ENCODE measurements at places on chromosomes 3 and 15.

DNA sequence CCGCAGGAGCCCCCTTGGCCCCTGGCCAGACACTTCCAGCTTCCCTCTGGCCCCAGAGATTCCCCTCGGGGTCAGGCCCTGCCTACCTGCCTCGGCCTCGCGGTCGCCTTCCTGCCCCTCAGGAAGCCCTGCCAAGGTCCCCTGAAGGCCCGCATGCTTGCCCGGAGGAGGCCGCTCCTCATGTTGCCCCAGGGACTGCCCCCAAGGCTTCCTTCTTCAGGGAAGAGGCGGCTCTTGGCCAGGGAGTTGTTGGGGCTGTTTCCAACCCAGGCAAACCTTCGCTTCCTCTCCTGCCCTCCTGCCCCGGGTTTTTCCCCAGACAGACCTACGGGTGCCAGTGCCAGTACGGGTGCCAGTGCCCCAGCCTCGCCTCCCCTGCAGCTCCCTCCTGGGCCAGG, 13.5 kb upstream of the MUC4 start:
- DNase-seq = no peak

GRCh38 chr3:18097989-18098388, 327.1 kb downstream of the SATB1 start:
- DNase-seq = no peak

GRCh38 chr3:16300881-16301359, 35.9 kb downstream of the OXNAD1 start:
- DNase-seq = no peak

GRCh38 chr3:100047455-100048141, 66.7 kb downstream of the FILIP1L start:
- DNase-seq = no peak

DNA sequence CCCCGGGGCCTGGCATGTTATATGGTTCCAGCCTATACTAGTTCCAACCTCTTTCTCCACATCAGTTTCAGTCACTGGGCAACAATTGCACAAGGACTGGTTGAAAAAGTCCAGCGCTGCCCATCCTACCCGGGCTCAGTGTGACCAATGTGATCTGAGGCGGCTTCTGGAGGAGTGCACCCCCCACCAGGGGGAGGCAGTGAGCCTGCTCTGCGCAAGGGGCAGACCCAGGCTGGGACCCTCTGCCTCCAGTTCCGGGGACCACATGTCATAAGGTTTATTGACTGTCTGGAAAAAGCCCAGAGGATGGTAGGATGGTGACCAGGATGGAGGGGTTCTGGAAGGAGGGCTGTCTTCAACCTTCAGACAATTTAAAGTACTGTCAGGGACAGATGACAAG, 25.6 kb upstream of the NR2E3 start:
- no peak for DNase-seq

GRCh38 chr3:62374341-62375218, 1.2 kb upstream of the FEZF2 start:
- no peak for DNase-seq

DNA sequence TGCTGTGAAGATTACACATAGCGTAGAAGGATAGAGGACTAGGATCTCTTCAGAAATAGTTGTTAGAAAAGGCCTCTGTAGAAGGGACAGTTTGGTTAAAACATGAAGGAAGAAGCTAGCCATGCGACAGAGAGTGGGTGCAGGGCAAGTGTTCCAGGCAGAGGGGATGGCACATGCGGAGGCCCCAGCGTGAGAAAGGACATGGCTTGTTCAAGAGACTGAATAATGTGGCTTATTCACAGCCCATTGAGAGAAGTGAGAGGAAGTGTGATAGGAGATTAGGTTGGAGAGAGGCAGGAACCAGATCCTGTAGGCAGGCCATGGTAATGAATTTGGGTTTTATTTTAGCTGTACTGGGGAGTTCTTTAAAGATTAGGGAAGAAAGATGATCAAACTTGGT, 56.4 kb downstream of the NEO1 start:
- DNase-seq = no peak

- DNase-seq = no peak
Observed at GRCh38 chr3:141275973-141276372, 44.3 kb downstream of the PXYLP1 start.

GRCh38 chr3:174439331-174440252, 419.5 kb upstream of the NAALADL2 start:
- no peak for DNase-seq

GRCh38 chr3:4954256-4955000, 24.8 kb upstream of the BHLHE40 start:
- no peak for DNase-seq

DNA sequence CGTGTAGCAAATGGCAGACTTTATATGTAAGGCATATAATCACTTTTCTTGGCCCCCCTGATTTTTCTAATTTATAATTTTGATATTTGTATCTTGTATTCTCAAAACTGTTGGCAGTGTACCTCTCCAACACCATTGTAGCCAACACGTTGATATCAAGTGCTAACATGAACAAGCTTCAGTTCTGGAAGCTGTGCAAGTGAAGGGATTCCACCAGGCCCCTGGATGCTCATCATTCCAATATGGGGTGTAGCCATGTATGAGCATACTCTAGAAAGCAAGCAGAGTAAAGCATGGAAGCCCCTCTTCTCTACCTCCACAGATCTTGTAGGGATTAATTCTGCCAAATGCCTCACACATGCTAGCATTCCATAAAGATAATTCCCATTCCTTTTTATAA, 211.3 kb downstream of the MYRIP start:
- no peak for DNase-seq

GRCh38 chr15:98759277-98759676, 110.9 kb downstream of the IGF1R start:
- no peak for DNase-seq

- DNase-seq = no peak
Observed at GRCh38 chr3:77222701-77223100, 182.8 kb downstream of the ROBO2 start.

GRCh38 chr15:56749982-56750381, 16.7 kb upstream of the ZNF280D start:
- no peak for DNase-seq

- no peak for DNase-seq
Observed at GRCh38 chr3:126999383-126999782, 16.5 kb downstream of the PLXNA1 start.

DNA sequence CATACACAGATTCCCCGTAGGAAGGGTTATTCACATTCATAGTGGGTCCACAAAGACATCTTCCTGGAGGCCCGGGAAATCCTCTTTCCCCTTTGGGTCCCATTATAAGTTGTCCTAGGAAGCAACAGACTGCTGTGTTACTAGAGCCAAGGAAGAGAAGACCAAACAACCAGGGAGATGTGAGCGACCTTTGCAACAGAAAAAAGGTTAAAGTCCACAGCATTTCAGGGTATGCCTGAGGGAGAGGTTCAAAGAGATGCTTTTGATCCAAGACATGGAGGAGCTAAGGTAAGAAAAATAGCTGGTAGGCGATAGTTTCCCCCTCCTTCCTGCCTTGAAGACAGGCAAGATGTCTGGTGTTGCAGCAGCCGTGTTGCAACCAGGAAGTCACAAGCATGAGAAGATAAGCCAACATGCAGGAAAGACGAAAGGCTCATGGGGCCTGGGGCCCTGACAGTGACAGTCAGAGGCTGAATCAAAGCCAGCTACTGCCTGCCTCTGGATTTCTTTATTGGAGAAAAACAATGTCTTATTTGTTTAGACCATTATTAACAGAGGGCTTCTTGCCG, 30.9 kb downstream of the EAF1 start:
- no peak for DNase-seq

- no peak for DNase-seq
Observed at GRCh38 chr15:48469271-48469670, 138.0 kb downstream of the DUT start.

DNA sequence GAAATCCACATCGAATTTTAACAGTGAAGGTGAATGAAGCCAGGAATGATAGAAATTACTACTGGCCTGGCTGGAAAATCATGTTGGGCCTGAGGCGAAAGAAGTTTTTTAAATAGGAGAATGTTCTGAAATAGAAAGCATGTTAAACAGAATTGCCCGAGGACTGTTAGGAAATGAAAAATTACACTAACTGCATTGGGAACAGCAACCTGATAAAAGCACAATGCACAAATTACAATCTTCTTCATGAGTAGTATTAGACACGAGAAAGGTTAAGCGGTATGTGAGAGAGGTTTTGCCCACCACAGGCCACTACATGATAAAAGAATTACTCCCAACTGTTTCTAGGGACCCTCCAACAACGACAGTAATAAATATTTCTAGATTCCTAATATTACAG, 18.9 kb downstream of the GBE1 start:
- DNase-seq = no peak

GRCh38 chr3:133996251-133996661, 33.5 kb downstream of the SLCO2A1 start:
- DNase-seq = no peak

GRCh38 chr15:39667382-39668127, 86.7 kb downstream of the THBS1 start:
- DNase-seq = no peak

- no peak for DNase-seq
Observed at GRCh38 chr3:171676601-171677175, 133.6 kb downstream of the PLD1 start.

DNA sequence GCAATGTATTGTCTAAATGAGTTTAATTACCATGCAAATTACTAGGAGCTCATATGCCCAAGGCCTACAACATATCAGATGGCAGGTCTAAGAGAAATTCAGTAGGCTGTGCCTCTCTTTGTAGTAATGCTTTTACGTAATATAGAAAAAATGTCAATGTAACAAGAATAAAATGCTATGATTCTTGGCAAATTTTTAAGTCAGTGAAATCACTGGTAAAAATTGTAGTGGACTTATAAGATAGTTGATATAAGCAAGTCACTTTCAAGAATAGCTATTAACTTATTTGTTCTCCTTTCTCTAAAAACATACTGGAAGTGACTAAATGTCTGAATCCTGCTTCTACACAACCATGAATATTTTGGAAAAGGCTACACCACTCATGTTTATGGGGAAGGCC, 707.8 kb downstream of the TUSC7 start:
- no peak for DNase-seq

DNA sequence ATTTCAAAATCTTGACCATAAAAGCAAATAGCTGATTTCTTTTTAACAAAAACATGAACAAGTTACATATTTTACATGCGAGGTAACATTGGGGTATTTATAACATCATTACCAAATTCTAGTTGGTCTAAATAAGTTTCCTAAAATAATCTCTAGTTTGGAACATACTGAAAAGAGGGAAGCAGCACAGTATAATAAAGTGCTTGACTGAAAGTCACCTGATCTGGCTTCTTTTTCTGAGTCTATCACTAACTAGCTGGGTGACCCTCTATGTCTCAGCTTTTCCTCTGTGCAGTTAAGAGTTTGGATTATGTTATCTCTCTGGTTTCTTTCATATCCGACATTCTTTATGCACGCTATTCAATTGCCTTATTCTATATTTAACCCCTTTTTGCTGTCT, 19.8 kb upstream of the CNTN4 start:
- no peak for DNase-seq

GRCh38 chr15:99058421-99058870, 46.4 kb upstream of the SYNM start:
- DNase-seq = no peak

DNA sequence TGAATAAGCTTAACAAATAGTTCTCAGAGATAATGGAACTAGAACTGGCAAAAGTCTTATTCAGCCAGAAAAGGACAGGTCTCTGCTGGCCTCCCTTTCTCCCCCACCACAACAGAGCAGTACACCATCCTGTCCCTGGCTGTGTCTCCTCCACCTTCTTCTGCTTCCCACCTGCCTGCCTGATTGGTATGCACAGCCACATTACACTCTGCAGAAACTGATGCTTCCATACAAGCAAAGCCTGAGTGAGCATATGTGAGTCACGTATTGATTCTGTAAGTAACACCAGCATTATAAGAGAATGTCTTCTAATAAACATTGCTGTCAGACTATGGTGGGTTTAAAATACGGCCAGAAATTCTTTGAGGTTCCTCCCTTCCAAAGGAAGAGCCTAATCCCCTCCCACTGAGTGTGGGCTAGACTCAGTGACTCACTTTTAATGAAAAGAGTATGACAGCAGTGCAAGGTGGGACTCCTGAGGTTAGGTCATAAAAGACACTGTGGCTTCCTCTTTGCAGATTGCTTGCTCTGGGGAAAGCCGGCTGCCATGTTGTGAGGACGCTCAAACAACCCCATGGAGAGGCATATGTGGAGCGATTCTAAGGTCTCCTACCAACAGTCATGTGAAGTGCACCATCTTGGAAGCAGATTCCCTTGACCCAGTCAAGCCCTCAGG, 44.4 kb downstream of the ANXA2 start:
- DNase-seq = no peak

DNA sequence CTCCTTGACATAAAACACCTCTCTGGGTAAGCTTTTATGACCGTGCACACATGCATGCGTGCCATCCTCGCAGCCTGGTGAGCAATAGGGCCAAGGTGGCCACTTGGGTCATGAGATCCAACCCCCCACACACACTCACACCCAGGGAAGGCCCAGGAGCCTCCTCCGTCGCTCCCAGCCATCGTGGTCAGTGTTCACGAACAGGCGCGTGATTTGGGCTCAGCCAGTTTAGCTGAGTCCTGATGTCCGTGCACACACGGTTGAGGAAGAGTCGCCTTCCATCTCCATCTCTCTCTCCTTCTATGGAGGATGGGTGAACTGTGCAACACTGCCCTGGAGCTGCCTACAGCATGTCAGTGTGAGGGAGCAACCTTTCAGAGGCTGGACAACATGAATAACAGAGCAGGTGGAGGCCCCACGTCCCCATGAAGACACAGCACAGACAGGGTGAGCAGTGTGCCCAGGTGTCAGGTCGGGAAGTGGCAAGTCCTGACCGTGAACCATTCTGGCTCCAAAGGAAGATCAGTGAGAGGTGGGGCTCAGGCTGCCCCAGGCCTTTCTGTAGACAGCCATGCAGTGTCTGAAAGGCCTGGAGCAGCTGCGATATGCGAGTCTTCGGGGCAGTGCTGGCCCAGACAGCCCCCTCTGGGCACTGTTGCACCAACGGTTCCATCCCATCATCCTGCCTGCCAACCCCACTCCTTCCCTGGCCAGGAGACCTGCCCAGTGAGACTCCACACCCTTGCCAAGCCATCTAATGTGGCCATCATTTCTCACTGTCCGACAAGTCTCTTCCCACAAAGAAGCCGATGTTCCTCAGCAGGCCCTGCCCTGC, 253.4 kb downstream of the OCA2 start:
- no peak for DNase-seq

DNA sequence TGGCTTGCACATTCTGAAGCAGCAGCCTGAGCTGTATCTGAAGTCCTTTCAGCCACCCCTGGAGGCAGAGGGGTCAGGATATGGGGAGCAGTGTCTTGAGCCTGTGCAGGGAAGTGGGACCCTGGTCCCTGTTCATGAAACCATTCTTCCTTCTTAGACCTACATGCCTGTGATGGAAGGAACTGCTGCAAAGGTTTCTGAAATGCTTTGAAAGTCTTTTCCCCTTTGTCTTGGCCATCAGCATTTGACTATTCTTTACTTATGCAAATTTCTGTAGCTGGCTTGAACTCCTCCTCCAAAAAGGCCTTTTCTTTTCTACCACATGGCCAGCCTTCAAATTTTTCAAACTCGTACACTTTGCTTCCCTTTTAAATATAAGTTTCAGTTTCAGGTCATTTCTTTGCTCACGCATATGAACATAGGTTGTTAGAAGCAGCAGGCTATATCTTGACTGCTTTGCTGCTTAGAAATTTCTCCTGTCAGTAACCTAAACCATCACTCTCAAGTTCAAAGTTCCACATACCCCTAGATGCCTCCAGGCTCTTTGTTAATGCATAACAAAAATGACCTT, 62.3 kb downstream of the GALK2 start:
- DNase-seq = no peak

All from stimulated activated CD8-positive, alpha-beta memory T cell treated with anti-CD3 and anti-CD28 coated beads, Interleukin-15, amount 100 ng/mL, for 24 hours (primary cell).